ENCODE measurements at places on chromosomes 1 and 21.

GRCh38 chr1:64112281-64112680, 91.1 kb upstream of the UBE2U start:
- no peak for DNase-seq

DNA sequence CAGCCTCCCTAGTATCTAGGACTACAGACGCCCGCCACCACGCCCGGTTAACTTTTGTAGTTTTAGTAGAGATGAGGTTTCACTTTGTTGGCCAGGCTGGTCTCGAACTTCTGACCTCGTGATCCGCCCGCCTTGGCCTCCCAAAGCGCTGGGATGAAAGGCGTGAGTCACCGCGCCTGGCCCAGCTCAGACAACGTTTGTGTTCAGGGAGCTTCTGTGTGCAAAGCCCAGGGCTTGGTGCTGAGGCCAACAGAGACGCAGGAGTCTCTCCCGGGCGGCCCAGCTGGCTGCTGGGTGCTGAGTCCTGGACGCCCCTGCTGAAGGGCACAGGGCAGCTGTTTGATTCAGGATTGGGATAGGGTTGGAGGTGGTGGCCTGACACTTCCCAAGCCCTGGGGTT, 3.0 kb downstream of the PRKCZ start:
- no peak for DNase-seq

DNA sequence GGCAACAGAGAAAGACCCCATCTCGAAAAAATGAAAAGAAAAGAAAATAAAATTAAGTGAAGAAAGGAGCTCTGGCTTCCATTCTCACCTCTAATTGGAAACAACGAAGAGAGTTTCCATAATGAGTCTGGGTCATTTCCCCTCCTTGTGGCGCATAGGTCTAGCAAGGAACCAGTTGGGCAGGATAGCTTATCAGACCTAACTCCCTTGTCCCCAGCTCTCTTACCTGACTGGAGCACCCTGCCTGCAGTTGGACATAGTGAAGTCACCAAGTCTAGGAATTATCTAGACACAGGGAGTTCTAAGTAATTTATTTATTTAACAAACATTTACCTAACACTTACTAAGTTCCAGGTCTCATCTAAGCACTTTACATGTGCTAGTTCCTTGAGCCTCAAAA, 63.0 kb upstream of the RAB4A start:
- no peak for DNase-seq

DNA sequence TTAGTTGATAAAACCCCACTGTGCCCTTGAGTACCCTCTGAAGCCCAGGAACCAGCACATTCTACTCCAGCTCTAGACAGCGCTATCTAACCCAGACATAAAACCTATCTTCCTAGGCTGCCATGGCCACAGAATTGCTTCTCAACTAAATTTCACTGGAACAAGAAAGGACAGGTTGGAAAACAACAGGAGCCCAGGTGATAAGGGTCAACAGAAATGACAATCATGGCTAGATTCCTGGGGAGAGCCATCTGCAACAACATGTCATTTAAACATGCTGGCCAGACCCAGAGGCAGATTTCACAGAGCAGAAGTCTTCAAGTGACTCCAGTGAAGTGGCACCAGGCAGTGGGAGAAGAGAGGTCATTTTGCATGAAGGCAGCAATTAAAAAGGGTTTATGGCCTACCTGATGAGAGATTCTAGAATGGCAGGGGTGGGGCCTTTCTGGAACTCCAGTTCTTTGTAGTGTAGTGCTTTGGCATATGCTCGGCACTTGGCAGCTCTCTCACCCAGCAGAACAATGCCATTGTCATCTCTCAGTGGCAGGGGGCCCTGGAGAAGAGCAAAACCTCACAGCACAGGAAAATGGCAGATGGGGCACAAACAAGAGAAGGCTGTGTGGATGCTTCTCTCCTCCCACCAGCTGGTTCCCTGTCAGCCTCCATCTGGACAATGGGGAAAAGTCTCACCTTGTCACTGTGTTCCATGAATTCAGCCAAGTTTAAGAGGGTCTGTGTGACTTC, 9.9 kb downstream of the ANGPTL7 start:
- DNase-seq: peak; percentile 96

- DNase-seq: no peak
Measured at GRCh38 chr1:27521336-27521831, 31.4 kb upstream of the WASF2 start.

GRCh38 chr1:204094856-204095634, 22.1 kb downstream of the SOX13 start:
- no peak for DNase-seq
